ENCODE measurements at places on chromosomes 16 and 17.

GRCh38 chr16:83743241-83743640, 64.5 kb upstream of the HSBP1 start:
- no peak for DNase-seq

DNA sequence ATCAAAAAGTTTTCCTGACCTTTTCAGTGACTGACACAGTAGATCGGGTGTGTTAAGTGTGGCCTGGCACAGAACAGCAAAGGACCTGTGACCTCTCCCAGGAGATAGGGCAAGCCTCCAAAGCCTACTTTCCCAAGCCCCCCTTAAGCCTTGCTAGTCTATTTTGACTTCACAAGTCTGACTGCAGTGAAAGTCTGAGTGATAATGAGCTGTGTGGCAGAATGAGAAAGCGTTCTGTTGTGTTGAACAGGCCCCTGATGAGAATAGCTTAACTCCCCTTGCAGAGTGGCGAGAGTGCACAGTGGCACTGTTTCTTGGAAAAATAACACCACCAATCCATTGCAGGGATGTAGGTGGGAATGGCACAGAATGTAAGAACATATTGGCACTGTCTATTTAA, 32.8 kb downstream of the MMD start:
- DNase-seq = no peak

GRCh38 chr16:5490499-5490898, 392.9 kb upstream of the EEF2KMT start:
- no peak for DNase-seq

DNA sequence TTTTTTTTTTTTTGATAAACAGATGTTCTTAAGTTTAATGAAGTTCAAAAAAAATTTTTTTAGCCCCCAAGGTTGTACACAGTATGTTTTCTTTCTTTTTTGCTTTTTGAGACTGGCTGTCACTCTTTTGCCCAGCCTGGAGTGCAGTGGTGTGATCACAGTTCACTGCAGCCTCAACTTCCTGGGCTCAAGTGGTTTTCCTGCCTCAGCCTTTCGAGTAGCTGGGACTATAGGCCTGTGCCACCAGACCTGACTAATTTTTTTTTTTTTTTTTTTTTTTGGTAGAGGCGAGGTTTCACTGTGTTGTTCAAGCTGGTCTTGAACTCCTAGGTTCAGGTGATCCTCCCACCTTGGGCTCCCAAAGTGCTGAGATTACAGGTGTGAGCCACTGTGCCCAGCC, 12.8 kb downstream of the ITGAE start:
- no peak for DNase-seq

GRCh38 chr17:42309986-42310786, 21.9 kb downstream of the STAT5A start:
- no peak for DNase-seq

GRCh38 chr16:57766714-57767348, 31.3 kb downstream of the KATNB1 start:
- no peak for DNase-seq

GRCh38 chr16:87288753-87289362, 28.3 kb downstream of the C16orf95 start:
- no peak for DNase-seq

- no peak for DNase-seq
These were observed 126.1 kb upstream of the FOXF1 start for GRCh38 chr16:86384263-86384649.

DNA sequence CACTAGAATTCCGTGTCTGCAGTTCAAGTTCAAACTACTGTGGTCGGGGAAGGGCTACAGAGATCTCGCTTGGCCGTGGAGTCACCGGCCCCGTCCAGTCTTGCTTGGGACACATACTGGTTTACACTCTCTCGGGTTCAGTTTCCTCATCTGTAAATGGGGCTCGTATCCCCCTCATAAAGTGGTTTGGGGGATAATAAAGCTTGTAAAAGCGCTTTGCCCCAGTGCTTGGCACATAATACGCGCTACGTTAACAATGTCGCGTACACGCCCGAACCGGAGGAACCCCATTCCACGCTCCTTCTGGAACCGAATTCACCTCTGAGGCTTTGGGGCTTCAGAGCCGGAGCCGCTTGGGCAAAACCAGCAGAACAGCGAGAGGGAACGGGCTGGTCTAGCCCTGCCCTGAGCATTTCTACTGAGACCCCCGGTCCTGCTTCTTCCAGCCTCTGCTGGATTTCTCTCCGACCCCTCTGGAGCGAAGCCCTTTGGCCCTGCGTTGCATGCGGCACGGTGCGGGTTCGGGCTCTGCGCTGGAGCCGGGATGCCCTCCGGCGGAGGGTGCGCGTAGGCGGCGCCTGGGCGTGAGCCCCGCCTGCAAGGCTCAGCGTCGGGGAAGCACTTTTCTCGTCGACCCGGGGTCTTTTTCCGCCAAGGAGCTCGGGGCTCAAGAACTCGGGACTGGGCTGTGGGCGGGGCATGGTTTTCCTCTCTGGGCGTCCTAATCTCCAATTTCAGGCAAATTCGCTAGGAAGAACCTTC, 26.1 kb upstream of the HOXB13 start:
- no peak for DNase-seq

- no peak for DNase-seq
These were observed 3.6 kb upstream of the ZNF652 start for GRCh38 chr17:49365667-49366066.

- DNase-seq = no peak
These were observed 13.9 kb downstream of the PER1 start for GRCh38 chr17:8138374-8138671.

DNA sequence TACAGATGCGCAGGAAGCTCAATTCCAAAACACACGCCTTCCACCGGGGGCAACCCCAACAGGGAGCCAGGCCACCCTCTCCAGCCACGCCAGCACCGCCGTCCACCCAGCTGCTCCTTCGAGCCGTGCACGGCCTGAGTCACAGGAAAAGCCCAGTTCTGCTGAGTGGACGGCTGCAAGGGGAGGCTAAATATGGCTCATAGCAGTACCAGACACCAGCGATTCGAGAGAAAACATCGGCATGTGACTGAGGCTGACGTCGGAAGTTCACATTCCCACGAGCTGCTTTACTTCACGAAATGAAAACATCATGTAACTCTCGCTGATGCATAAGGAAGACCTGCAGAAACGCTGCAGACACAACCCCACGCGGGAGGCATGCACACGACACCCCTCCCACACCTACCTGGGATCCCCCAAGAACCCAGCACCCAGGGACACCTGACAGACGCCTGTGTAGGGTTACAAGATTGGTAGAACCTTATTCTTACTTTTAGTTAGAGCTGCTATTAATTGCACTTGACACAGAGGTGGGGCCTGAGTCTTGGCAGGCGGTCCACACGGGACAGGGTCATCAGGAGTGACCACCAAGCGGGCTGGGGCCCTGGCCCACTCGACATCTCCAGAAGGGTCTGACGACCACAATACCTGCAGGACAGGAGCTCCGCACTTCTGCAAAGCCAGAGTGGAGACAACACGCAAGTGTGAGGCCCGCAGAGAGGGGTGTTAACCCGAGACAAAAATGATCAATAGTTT, 116.8 kb downstream of the ANKRD11 start:
- no peak for DNase-seq

GRCh38 chr17:58006560-58006923, 504 bp downstream of the SRSF1 start:
- no peak for DNase-seq

DNA sequence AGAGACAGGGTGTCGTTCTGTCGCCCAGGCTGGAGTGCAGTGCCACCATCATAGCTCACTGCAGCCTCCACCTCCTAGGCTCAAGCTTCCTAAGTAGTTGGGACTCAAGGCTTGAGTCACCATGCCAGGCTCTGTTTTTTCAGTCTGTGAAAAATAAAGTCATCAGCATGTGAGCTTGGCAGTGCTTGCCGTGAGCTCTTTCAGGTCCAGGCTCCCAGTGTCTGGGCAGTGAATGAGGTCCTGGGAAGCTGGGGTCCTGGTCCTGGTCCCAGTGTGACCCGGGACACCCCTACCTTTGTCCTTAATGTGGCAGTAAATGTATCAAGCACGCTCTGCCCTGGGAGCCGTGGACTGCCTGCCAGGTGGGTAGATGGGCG, 22.9 kb upstream of the RPL13 start:
- DNase-seq = no peak

DNA sequence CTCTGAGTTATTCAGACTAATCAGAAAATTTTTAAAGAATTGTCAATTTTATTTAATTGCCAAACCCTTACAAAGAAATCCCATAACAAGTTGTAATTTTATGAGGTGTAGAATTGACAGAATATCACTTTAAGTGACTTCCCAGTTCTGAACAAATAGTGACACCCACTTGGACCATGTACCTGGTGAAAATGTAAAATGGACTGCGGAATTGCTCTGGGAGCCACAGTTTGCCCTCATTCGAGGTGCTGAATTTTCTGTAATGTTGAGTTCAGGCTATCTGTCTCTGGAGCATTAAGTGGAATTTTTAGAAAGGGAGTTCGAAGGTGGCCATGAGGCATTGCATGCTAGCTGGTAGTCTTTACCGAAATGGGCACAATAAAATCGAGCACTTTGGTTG, 5.1 kb downstream of the GNAO1 start:
- no peak for DNase-seq

GRCh38 chr17:70071127-70071526, 3.9 kb upstream of the KCNJ16 start:
- no peak for DNase-seq

All from activated gamma-delta T cell (primary cell).